ENCODE measurements at places on chromosomes 5 and 9.

GRCh38 chr5:94192658-94193391, 425.6 kb downstream of the KIAA0825 start:
- DNase-seq, result no peak

DNA sequence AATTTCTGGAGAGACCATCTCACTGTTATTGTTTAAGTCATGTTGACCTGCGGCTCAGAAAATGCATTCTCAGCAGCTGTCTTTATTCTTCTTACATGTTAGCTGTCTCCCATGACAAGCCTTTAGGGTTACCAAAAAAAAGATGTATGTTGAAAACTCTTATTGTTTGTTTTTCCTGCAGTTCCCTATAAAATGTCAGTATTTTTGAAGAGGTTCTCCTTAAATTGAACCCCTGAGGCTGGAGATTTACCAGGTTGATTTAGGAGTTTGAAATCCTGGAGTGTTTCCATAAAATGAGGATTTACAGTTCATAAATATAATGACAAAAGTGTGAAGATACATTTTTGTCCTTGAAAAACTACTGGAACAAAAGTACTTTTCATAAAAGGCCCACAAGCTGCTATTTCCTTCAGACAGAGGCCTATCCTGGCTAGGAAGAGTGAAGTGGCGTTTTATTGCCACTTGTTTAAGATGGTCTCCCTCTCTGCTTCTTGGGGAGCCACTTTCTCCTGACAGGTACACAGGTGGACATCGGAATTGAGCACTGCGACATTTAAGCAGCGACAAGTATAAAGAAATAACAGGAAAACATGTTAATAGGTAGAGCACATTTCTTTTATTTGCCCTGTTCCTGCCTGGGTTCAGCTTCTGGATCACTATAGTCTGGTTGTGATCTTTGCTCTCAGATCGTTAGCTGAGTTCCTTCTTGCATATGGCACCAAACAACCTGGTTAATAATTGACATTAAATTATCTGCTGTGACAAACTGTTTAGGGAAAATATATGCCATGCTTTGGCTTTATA, 344.8 kb upstream of the RPS23 start:
- no peak for DNase-seq

DNA sequence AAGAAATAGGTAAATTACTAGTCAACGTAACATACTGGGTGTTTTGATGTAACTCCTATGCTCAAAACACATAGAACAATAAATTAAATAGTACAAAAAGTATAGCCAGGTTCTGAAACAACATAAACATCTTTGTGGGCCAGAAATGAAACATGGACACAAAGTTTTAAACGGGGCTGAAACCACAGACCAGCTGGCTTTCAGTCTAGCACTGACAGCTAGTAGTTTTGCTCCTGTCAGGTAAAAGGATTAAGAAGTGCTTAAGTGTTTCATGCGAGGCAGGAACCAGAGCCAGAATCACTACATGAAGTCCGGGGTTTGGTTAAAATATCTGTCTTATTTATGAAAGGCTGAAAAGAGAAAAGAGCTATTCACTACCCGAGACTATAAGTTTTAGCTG, 19.5 kb downstream of the DCAF10 start:
- DNase-seq, result no peak

- no peak for DNase-seq
Measured at GRCh38 chr5:91343916-91344315, 39.2 kb downstream of the ARRDC3 start.

DNA sequence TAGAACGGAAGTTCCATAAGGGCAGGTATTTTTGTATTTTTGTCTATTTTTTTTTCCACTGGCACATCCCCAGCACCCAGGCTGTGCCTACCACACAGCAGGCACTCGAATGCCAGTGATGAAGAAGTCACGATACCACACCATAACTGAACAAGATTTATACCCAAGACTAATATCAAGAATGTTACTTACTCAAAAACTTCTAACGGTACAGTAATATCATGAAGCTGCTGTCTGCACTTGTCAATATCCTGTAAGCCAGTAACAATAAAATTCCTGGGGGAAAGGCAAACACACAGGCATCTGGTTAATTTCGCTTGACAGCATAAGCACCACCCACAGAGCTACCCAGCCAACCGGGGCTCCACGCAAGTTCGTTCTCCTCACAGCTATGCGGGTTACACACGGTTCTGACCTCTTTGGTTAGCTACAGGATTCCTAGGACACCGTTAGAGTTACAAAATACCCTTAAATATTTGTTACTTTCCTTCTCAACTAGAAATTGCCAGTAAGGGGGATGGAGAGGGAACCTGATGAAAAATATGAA, 1.3 kb downstream of the MED10 start:
- DNase-seq, result no peak

DNA sequence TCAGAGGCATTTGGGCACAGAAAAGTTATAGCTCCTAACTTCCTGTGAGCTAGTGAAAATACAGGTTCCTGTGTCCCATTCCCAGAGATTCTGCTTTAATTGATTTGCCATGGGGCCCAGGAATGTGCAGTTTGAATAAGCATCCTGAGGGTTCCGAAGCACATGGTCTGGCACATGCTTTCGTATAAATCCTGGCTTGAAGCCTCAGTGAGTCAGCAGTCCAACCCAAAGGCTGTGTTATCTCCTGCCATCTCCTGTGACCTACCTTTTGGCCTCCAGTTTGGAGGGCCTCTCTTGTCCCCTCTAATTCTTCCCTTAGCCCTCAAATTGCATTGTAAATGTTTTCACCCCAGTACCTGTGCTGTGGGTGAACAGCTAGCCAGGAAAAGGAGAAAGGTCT, 183.8 kb downstream of the NR3C1 start:
- DNase-seq, result no peak

DNA sequence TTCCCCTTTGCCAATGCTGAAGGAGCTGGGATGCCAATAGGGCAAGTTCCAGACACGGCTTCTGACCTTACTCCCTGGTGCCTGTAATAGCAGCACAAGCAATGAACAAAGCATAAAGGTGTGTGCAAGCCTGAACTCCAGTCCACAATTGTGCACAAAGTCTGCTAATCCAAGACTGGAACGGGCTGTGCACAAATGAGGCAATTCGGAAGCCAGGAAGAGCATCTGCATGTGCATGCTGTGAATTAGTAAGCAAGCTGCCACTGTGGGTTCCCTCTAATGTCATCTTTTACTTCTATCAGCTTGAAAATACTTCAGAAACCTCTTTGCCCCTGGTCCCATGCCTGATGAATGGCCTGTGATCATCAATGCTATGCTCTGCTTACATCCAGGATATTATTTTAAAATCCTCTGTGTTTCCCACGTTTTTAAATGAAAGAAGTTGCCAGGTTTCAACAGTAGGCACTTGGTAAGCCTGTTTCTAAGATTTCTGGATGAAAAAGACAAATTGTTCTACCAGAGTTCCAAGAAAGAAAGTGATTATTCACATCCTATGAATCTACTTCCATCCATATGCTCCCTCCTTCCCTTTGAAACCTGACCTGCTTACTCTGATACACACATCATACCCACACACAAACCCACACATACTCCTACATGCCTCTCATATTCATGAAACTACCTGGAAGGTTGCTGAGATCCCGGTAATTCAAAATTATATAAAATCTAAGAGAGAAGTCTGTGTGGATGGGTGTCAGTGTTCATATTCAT, 165.7 kb downstream of the KCTD16 start:
- no peak for DNase-seq

GRCh38 chr5:82164176-82164976, 113.8 kb downstream of the RPS23 start:
- no peak for DNase-seq

GRCh38 chr9:112569186-112569585, 82.6 kb downstream of the KIAA1958 start:
- no peak for DNase-seq
